NCI-H526 treated with DMSO at 0.1 percent for 48 hours (cell line): ENCODE measurements at places on chromosomes 7 and 10.

GRCh38 chr10:34728361-34728760 lies 86.7 kb downstream of the PARD3 start:
- DNase-seq = no peak

- DNase-seq = no peak
Measured at GRCh38 chr7:39621784-39622411, 1.5 kb upstream of the RALA start.

DNA sequence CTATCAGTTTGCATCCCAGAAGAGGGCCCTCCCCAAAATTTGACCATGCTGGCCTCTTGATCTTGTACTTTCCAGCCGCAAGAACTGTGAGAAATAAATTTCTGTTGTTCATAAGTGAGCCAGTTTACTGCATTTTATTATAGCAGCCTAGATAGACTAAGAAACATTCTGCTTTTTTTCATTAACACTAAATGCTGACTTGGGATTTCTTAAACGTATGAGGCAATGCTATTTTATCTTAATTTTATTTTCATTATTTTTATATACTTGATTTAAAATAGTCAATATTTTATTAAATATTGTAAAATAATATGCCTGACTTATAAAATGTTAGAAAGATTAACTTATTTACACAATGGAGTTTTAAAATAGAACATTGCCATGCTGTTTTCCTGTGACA lies 341.8 kb upstream of the CNTNAP2 start:
- no peak for DNase-seq

GRCh38 chr10:27696466-27696865 lies 49.2 kb downstream of the MKX start:
- DNase-seq = no peak
